ENCODE measurements at places on chromosomes 4 and X.

DNA sequence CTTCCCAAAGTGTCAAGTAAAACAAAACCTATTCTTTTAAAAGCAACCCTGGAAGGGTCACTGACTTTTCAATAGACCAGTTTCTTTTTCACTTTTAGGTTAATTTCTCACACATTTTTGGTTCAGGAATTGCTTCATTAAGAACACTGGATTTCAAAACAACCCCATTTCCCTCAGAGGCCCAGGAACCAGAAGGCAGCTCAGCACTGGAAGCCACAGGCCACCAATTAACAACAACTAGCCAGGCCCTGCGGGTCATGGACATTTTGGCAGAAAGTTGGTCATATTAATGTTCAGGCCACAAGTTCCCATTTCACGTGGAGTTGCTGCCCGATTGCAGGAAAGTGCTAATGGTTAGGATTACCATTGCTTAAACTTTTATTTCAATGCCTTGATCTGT, 39.8 kb downstream of the HAND2 start:
- no peak for DNase-seq

DNA sequence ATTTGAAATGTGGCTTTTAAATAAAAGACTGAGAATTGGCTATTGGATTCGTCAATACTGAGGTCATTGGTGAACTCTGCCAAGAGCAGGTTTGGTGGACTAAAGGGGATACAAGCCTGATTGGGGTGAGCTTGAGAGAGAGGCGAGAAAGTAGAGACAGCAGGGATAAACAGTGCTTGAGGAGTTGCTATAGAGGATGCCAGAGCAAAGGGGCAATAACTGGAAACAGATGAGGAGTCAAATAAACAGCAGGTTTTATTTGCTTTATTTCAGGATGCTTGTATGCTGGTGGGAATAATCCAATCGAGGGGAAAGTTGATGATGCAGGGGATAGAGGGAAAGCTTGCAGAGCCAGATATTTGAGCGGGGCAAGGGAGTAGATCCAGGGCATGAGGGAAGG, 24.0 kb upstream of the ANXA3 start:
- no peak for DNase-seq

- DNase-seq, result no peak
Measured at GRCh38 chr4:1207603-1208265, 35.4 kb upstream of the SPON2 start.

- DNase-seq, result no peak
Measured at GRCh38 chr4:17168571-17168970, 270.1 kb upstream of the LDB2 start.

DNA sequence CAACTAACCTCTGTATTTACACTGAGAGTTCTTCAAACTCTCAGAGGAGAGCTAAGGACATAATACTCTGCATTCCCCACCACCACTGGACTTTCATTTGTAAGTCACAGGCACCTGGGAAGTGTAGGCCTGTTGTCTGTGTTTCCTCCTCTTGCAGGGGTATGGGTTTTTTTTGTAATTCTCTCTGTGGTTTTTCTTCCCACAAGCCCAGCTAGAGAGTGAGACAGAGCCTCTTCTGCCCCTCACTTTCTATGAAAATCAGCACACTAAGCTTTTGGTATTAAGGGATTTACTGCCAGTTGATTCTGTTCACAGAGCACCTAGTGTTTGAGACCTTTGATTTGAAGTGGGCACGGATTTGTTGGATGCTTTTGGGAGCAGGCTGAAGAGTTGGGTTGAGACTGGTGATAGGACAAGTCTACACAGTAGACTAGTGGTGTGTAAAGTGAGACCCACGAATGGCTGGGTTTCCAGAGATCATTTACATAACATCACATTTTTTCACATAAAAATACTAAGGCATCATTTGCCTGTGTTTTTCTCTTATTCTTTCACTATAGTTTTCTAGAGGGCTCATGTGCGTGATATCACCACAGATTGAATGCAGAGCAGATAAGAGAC, 28.9 kb upstream of the WDR17 start:
- DNase-seq, result no peak

Measured in hypothalamus (tissue), 51 donors.